ENCODE measurements at places on chromosomes 5 and 9.
A peak's percentile ranks its signal among the peaks of the same experiment; 100 is the strongest.

DNA sequence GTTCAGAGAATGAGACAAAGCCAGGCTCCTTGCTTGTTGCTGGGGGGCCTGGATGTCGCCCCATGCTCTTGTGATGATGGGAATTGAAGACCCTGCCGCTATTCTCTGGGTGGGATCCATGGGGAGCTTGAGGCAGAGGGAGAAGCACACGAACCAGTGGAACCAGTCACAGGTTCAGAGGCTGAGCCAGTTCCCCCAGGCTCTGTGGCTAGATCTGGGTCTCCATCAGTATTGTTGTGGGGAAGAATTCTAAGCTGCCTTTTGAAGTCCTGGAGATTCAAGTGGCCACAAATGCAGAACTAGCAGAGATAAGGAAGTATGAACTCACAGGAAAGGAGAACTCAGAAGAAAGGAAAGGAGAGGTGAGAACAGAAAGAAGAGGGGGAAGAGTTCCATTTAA lies 219.4 kb downstream of the MSX2 start:
- no peak for DNase-seq

DNA sequence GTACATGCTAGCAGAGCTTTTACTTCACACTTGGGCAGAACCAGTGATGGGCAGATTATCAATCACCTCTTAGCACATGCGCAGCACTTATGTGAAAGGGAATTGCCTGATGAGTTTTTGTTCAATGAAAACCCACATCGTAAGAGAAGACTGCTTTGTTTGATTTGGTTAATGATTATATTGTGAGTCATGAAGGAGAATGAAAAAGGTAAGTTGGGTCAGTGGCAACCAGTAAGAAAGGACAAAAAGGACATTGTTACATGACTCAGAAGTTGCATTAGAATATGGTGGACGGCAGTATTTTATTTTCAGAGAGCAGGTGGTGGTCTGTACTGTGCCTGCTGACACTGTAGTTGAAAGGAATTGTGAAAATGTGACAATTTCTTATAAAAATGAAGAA lies 127.4 kb downstream of the AOPEP start:
- DNase-seq, result no peak

GRCh38 chr9:105341434-105342146 lies 97.1 kb downstream of the SLC44A1 start:
- peak; percentile 32 for DNase-seq

DNA sequence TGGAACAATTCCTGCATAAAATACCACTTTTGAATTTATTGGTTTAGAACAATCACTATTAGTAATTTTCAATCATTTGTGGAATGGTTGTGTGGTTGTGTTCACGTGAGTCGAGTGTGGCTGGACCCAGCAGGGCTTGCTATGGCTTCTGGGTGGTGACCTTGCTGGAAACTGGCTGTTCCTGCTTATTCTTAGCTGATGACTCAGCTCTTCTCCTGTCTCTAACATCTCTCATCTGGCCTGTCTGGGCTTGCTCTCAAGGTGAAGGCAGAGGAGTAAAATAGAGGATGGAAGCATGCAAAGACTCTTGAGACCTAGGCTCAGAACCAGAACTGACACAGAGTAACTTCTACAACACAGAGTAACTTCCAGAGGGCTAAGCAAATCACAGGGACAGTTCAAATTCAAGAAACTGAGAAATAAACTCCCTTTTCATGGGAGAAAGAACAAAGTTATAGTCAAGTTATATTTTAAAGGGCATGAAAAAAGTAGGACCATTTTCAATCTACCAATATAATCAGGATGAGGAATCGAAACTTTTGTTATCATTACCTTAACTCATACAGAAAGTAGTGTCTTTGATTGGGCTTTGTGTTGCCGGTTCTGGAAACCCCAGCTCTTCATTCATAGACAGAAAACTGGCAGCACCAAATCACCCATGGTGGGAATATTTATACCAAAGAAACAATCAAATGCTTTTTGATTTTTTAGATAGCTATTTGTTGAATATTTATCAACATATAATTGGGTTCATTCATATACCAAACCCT lies 665.1 kb downstream of the CDH18 start:
- peak; percentile 30 for DNase-seq

- no peak for DNase-seq
These were observed 91.6 kb downstream of the ZSWIM6 start for GRCh38 chr5:61423487-61424145.

- DNase-seq, result no peak
These were observed 547.2 kb downstream of the MAT2B start for GRCh38 chr5:164052536-164053093.

GRCh38 chr5:14105718-14106410 lies 37.3 kb upstream of the TRIO start:
- DNase-seq, result peak; percentile 97

DNA sequence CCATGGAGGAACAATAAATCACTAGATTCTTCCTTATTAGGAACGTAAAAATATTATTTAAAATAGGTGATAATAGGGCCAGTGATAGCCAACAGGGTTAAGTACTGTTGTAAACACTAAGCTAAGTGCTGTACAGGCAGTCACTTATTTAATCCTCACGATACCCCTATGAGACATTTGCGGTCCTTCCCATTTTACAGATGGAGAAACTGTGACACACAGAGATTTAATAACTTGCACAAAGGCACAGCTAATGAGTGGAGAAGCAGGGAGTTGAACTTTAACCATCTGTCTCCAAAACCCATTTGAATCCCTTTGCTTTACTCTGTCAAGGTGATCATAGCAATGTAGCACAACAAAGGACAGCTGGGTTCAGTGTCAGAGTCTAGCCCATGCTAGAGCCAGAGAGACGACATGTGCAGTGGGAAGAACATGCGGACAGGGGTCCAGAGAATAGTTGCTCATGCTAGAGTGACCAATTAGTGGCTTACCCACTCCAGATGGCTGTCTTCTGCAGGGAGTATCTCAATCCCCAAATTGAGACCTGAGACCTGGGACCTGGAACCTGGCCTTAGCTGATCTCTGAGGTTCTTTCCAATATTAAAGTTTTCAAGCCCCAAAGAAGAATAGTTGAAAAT lies 28.9 kb downstream of the STXBP1 start:
- DNase-seq, result no peak

DNA sequence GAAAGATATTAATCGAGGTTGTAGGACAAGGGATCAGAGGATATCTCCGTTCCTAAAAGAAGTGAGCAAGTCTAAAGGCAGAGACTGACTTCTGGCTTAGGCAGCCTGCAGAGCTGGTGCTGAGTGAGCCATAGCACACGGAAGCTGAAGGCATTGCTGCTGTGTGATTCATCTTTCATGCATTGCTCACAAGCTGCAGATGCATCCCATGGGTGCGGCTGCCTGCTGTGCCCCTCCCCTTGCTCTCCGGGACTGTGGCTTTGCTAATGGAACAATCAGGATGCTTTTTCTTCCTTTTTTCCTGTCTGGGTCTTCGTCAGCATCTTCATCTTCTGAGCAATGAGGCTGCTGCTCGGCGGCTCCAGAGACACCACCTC lies 341.4 kb downstream of the DIRAS2 start:
- DNase-seq, result peak; percentile 96

DNA sequence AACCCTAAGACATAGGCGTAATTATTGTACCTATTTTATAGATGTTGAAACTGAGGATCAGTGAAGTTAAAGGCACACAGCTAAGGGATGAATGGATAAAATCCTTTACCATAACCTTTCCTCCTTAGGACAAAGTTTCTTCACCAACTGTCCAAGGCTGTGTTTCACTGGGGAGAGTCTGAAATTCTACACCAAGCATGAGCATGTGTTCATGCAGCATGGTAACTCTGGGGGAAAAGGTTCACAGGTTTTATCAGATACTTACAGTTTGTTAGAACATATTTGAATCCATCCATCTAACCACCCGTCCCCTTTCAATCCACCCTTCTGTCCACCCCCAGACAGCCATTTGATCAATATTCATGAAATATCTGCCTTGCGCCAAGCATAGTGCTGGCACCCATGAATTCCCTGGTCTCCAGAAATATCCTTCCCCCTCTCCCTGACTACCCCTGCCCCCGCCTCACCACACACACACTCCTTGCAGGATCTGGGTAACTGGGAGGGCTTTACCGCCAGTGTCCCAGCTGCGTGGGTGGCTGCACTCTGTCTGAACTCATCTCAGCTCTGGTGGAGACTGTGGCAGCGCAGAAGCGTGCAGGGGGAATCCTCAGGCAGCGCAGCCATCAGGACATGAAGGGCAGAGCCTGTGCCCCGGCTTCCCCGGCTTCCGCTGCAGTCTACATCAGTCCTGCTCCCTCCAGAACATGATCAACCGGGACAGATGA lies 6.3 kb upstream of the KCNIP1 start:
- no peak for DNase-seq

DNA sequence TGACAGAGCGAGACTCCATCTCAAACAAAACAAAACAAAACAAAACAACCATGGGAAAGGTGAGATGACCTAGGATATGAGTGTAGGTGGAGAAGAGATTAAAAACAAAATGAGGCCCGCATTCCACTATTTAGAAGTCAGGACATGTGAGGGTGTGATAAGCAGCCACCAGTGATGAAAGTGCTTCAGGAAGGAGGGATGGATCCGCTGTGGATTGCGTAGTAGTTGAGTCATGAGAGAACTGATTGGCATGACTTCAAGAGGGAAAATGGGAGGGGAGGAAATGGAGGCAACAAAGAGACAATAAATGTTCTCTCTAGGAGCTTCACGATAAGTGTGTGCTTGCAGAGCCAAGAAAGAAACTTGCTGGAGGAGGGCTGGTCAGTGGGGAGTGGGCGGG lies 367.6 kb downstream of the ARL15 start:
- DNase-seq, result peak; percentile 27

GRCh38 chr5:6246820-6247437 lies 131.4 kb downstream of the MED10 start:
- DNase-seq, result no peak

- no peak for DNase-seq
These were observed 138.5 kb downstream of the TTLL11 start for GRCh38 chr9:121954477-121955140.

GRCh38 chr5:133474851-133475590 lies 137.3 kb downstream of the FSTL4 start:
- DNase-seq, result no peak

GRCh38 chr9:9719373-9720112 lies 893.3 kb downstream of the PTPRD start:
- DNase-seq, result no peak

DNA sequence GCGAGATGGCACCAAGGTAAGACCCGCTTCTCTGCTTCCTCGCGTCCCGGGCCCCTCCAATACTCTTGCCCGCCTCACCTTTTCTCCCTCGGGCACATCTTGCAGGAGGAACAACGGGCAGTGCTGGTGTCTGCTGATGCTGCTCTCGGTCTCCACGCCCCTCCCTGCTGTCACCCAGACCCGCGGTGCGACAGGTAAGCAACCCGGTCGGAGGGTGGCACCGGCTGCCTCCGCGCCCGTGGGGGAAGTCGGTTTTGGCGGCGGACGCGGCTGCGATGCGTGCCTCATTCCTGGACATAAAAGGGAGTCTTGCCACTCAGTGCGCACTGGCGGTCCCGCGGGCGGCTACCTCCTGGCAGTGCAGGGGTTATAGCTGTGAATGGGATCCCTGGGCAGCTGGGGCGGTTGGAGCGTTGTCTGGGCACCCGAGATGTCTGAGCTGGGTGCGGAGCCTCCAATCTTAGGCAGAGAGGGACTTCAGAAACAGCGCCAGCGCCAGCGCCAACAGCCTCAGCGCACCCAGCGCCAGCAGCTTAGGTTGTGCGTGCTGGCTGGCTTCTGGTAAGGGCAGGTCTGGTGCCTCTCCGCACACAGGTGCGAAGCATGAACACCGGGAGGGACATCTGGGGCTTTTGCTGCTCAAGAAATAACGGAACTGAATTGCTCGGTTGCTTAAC lies 488 bp downstream of the COL15A1 start:
- no peak for DNase-seq

- no peak for DNase-seq
These were observed 82.3 kb downstream of the SPTLC1 start for GRCh38 chr9:92032891-92033290.

DNA sequence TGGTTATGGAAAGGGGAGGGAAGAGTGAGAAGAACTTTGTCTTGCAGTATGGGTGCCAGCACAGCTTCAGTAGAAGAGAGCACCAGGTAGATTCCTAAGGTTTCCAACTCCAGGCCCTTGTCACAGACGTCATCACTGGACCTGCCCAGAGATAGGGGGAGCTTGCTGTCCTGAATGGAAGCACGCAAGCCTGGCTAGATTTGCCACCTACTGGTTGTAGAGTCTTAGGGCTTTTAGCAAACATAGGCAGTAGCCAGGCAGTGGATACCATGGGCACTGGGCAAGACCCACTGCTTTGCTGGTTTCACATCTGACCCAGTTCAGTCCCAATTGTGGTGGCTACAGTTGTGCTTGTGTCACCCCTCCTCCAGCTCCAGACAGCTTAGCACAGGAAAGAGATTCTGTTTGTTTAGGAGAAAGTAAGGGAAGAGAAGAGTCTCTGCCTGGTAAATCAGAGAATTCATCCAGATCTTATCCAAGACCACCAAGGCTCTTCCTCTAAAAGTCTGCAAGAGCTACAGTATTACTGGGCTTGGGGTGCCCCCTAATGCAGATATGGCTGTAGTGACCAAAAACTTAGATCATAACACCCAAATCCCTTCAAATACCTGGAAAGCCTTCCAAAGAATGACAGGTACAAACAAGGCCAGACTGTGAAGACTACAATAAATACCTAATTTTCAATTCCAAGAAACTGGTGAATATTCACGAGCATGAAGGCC lies 158.9 kb downstream of the HINT1 start:
- DNase-seq, result peak; percentile 11

- peak; percentile 72 for DNase-seq
These were observed 1.9 kb upstream of the RIC1 start for GRCh38 chr9:5626727-5627634.

GRCh38 chr9:135705376-135705775 lies 3.4 kb downstream of the KCNT1 start:
- DNase-seq, result no peak

DNA sequence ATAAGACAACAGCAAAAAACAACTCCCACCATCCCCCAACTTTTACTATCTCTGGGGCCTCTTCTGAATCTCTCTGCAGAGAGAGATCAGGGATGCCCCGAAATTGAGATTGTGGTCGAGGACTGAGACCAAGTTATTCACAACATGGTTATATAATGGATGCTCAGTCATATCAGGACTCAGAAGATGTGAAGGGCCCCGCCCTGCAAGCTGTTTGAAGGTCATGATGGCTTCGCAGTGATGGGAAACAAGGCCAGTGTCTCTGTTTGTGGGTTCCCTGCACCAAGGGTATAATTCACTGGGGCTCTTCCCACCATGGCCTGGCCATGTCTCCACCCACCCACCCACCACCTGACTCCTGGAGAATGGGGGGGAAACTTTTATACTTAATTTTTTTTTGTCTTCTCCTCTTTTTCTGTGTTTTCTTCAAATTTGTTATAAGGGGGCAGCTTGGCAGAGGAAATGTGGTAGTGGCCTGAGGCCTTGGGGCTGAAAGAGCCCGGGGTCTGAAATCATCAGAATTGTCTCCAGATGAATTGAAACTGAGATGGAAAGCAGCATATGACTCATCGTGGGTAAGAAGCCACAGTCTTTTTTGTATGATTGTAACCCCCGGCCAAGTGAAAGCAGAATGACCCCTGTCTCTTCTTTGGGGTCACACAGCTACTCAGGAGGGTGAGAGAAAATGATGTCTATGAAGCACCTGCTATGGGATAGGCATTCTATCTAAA lies 15.0 kb upstream of the TEX48 start:
- peak; percentile 53 for DNase-seq

Data from fibroblast of skin of back (primary cell).